Central memory CD4-positive, alpha-beta T cell (primary cell): ENCODE measurements at places on chromosomes 13 and 19.

GRCh38 chr19:46492841-46493235, 2.8 kb downstream of the PNMA8B start:
- DNase-seq, result no peak

DNA sequence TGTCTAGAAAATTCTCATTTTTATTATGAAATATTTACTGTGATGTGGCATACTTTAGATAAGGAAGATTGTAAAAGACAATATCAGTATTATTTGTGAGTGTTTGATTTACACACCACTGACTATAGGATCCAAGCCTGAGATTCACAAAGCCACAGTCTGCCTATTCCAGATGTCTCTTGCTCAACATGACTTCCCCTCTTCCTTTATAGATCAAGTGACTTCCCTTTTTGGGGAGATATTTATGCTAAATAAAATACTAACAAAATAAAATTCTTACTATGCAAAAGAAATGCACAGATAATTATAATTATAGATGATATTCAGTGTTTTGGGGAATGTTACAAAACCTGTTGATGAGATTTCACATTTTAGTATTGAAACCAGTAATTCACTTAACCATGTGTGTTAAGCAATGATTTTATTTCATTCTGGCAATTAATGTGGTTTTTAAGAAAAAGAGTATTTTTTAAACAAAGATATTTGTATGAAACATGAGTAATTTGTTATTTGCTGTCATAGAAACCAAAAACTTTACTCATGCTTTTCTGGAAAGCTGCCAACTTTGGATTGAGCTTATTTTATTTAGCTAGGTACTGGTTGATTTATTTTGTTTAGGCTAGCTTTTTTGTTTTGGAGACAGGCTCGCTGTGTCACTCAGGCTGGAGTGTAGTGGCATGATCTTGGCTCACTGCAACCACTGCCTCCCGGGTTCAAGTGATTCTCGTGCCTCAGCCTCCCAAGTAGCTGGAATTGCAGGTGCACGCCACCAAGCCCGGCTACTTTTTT, 13.7 kb upstream of the GPR183 start:
- DNase-seq, result peak; percentile 74

GRCh38 chr13:98766697-98767096, 14.2 kb upstream of the SLC15A1 start:
- DNase-seq, result no peak

DNA sequence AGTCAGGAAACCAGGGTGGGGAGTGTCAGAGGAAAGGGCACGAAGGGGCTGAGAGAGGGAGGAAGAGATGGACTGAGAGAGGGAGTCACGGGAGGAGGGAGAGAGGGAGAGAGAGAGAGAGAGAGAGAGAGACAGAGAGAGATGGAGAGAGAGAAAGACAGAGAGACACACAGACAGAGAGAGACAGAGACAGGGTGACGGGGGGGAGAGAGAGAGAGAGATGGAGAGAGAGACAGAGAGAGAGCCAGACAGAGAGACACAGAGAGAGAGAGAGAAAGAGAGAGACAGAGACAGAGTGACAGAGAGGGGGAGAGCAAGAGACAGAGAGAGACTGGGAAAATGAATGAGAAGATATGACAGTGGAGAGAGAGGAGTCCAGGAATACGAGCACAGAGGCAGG, 494 bp upstream of the KLK14 start:
- no peak for DNase-seq

- no peak for DNase-seq
These were observed 1.4 kb downstream of the KCTD15 start for GRCh38 chr19:33797802-33798671.
